Thyroid gland (tissue), 4 donors: ENCODE measurements at places on chromosomes 1 and 21. TPM values are rescaled to one million over a fixed set of nuclear protein-coding genes. Genes with fewer than 3 reads are reported as not detected.

- no peaks in the 10 kb centered on the region for H3K36me3 ChIP-seq
- no peaks in the 10 kb centered on the region for H3K4me1 ChIP-seq
- no peaks in the 10 kb centered on the region for H3K27me3 ChIP-seq
- no peak overlapping the region for H3K27ac ChIP-seq
Observed at GRCh38 chr1:174219606-174220370, 60.5 kb downstream of the RABGAP1L start.

DNA sequence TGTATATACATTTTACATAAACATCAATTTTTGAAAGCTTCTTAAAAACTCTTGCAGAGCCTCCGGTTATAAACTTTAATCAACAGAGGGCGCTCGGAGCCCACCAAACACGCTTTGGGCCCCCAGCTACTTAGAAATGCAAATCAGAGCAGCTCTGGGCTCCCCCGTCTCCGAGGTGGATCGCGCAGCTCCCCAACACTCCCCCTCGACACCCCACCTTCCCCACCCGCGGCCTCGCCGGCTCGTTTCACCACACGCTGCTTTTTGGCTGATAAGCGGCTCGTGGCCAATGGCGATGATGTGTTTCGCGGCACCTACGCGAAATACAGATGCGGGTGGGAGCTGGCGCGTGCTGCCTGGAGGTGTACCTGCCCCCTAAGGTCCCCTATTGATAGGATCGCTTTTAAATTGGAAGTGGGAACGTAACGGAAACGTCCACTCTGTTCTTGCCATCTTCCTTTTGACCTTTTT lies 1.7 kb upstream of the KIF26B start:
- peak; percentile 65 for DNase-seq
- no peaks in the 10 kb centered on the region for H3K36me3 ChIP-seq
- no peaks in the 10 kb centered on the region for H3K27me3 ChIP-seq
- H3K4me1 ChIP-seq: peaks cover 17% of the 10 kb centered on the region
- H3K4me3 ChIP-seq: peak overlapping the region; percentile 63
- no peak overlapping the region for H3K27ac ChIP-seq

DNA sequence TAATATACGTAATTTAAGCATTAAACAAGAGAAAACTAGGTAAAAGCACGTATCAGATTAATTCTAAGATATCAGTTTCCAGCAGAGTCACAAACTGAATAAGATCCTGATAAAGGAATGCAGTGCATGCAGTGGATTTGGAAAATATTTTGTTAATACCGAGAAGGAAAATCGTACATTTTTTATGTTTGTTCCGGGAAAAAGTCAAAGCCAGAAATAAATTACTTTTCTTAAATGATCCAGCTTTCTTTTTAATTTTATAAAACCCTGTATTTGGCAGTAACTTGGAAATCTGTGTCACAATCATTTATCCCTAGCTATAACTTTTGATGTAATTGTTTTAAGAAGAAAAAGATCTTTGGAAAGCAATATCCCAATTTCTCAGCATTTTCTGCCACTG lies 955 bp downstream of the PALMD start:
- peak overlapping the region; percentile 86 for H3K27ac ChIP-seq
- H3K4me1 ChIP-seq: peaks cover 37% of the 10 kb centered on the region
- no peaks in the 10 kb centered on the region for H3K27me3 ChIP-seq
- DNase-seq: no peak
- H3K36me3 ChIP-seq: no peaks in the 10 kb centered on the region

DNA sequence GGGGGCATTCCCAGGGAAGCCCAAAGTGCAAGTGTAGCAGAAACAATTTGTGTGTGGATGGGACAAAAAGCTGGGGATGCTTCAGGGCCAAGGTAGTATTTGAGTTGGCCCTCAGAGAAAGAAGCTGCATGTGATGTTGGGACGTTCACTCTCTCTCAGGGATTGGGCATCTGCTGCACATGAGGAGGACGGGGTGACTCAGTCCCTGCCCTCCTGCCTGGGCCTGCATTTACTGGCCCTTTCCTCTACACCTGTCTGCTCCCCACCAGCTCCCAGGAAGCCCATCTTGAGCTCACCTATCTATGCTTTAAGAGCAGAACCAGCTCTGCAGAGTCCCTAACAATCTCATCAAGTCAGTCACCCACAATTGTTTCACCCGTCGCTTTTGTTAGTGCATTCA lies 23.5 kb upstream of the MPZL1 start:
- H3K27me3 ChIP-seq: no peaks in the 10 kb centered on the region
- peaks cover 11% of the 10 kb centered on the region for H3K4me1 ChIP-seq
- H3K36me3 ChIP-seq: no peaks in the 10 kb centered on the region
- H3K27ac ChIP-seq: no peak overlapping the region
- no peak overlapping the region for H3K4me3 ChIP-seq
- DNase-seq: no peak

GRCh38 chr1:25572708-25573590 lies 29.5 kb downstream of the LDLRAP1 start:
- no peaks in the 10 kb centered on the region for H3K36me3 ChIP-seq
- H3K27me3 ChIP-seq: no peaks in the 10 kb centered on the region
- peak; percentile 63 for DNase-seq
- H3K4me3 ChIP-seq: no peak overlapping the region
- H3K4me1 ChIP-seq: peaks cover 4% of the 10 kb centered on the region

- H3K27me3 ChIP-seq: no peaks in the 10 kb centered on the region
Observed at GRCh38 chr1:53807916-53808315, 30.2 kb downstream of the NDC1 start.

- H3K36me3 ChIP-seq: no peaks in the 10 kb centered on the region
- H3K4me1 ChIP-seq: no peaks in the 10 kb centered on the region
- H3K4me3 ChIP-seq: no peak overlapping the region
- no peak overlapping the region for H3K27ac ChIP-seq
- DNase-seq: no peak
Observed at GRCh38 chr1:172898866-172899265, 151.9 kb downstream of the TNFSF18 start.

DNA sequence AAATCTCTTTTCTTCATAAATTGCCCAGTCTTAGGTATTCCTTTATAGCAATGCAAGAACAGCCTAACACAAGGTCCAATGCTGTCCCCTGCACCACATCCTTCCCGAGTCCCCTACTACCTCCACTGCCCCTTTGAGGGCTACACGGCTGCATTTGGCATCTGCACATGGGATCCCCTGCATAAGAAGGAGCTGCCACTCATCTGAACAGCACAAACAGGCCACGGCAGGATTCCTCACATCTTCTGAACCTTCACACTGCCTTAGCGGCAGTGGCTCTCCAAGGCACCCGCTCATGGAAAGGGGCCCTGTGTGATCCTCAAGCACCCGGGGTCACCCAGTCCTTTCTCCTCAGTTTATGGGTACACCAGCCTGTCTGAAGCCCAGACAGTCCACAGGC lies 29.2 kb upstream of the BACE2 start:
- no peaks in the 10 kb centered on the region for H3K27me3 ChIP-seq
- H3K27ac ChIP-seq: no peak overlapping the region
- no peak overlapping the region for H3K4me3 ChIP-seq
- peaks cover 19% of the 10 kb centered on the region for H3K4me1 ChIP-seq

TMEM200B gene
- total RNA-seq: 1.9 TPM

- H3K4me3 ChIP-seq: no peak overlapping the region
- DNase-seq: no peak
- peaks cover 6% of the 10 kb centered on the region for H3K36me3 ChIP-seq
- H3K27ac ChIP-seq: peak overlapping the region; percentile 67
- peaks cover 12% of the 10 kb centered on the region for H3K4me1 ChIP-seq
Observed at GRCh38 chr1:53890522-53890941, 935 bp upstream of the YIPF1 start.

DNA sequence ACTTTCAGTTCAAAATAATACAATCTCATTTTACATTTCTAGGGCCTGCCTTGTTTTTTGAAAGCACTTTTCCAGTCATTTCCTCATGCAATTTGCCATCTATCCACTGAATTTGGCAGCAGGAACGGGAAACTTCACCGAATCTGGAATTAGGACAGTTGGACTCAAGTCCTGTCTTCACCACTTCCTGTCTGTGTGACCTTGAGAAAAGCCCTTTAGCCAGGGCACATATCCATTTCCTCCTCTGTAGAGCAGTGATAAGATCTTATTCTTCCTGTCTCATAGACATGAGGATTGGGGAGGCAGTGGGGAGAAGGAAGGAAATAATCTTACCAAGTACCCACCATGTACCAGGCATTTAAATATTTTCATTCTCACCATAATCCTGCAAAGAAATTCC lies 12.0 kb downstream of the VAV3 start:
- DNase-seq: no peak
- H3K27ac ChIP-seq: peak overlapping the region; percentile 17
- H3K4me3 ChIP-seq: no peak overlapping the region

GRCh38 chr1:46650491-46650890 lies 17.7 kb downstream of the ATPAF1 start:
- H3K27me3 ChIP-seq: no peaks in the 10 kb centered on the region
- no peak for DNase-seq
- no peaks in the 10 kb centered on the region for H3K4me1 ChIP-seq
- H3K4me3 ChIP-seq: no peak overlapping the region
- peaks cover 7% of the 10 kb centered on the region for H3K36me3 ChIP-seq
- H3K27ac ChIP-seq: no peak overlapping the region

DNA sequence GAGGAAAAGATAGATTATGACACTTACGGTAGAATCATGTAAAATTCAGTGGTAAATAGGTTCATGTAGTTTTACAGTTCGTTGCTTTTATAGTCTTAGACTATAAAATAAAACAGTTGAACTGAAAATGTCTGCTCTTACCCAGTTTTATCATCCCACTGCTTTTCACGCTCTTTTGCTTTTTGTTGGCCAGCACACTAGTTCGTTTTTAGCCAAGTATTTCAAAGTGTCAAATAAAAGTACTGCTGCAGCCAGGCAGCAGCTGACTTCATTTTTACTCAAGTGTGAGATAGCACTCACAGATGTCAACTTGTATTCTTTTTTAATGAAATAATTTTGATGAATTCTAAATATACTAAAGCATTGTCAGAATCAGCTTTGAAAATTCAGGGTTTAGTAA lies 18.5 kb upstream of the BTG3 start:
- DNase-seq: peak; percentile 23
- peak overlapping the region; percentile 31 for H3K27ac ChIP-seq
- no peaks in the 10 kb centered on the region for H3K36me3 ChIP-seq
- no peak overlapping the region for H3K4me3 ChIP-seq
- no peaks in the 10 kb centered on the region for H3K27me3 ChIP-seq

TEX50 gene
- total RNA-seq: not detected

GRCh38 chr1:166844791-166845190 lies 5.5 kb downstream of the POGK start:
- H3K27me3 ChIP-seq: no peaks in the 10 kb centered on the region
- no peak overlapping the region for H3K4me3 ChIP-seq
- peaks cover 14% of the 10 kb centered on the region for H3K4me1 ChIP-seq
- no peak for DNase-seq

DNA sequence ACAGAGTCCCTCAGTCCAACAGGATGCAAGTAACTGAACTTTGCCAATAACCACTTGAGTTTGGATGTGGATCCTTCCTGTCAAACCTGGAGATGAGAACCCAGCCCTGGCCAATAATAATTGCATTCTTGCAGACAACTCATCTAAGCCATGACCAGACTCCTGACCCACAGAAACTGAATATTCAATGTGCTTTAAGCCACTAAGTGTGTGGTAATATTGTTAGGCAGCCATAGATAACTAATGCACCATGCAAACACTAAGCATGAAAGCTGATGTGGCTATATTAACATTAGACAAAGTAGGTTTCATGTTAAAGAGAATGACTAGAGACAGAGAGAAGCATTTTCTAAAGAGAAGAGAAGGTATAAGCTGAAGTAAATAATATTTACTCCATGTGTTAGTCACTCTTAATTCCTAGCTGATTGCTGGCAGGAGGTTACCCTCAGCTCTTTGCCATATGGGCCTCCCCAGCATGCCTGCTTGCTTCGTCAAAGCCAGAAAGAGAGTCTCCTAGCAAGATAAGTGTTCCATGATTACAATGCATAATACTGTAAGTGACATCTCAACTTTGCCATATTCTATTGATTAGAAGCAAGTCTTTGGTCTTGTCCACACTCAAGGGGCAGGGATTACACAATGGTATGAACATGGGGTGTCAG lies 276.4 kb upstream of the PLXNA2 start:
- no peaks in the 10 kb centered on the region for H3K27me3 ChIP-seq
- no peaks in the 10 kb centered on the region for H3K4me1 ChIP-seq
- H3K4me3 ChIP-seq: no peak overlapping the region
- H3K27ac ChIP-seq: no peak overlapping the region
- no peak for DNase-seq

SLC45A1 gene
- total RNA-seq: 1.6 TPM

TMEM82 gene
- not detected for total RNA-seq

DNA sequence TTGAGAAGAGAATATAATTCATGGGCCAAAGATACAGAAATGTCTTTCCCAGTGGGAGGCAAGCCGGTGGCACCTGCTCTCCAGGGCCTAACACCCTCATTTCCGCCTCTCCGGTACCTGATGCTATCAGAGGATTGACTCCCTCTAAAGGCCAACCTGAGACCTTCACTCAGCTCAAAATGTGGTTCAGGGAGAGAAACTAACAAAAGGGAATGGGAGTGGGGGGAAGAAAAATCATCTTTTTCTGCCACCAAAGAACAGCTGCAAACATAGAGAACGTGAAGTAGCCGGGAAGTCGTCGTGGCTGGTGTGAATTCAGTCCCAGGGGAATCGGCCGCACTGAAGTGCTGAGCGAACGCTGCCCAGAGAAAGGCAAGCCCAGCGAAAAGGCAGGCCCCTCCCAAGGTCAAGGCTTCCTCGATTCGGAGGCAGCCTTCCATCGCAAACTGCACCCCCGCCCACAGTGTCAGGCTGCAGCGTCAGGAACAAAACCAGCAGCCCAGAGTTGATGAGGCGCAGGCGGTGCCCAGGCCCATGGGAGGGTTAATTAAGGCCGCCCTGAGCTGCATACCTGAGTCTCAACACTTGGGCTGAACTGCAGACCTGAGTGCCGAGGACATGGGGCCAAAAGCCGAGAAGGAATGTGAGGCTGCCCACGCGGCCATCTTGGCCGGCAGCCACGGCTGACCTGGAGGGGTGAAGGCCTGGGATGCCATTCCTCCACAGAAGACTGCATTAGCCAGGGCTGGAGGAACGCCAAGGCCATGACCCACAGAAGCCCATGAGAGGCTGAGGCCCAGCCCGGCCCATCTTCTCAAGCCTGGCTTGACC lies 160.2 kb downstream of the PSMG1 start:
- no peaks in the 10 kb centered on the region for H3K36me3 ChIP-seq
- H3K4me1 ChIP-seq: peaks cover 28% of the 10 kb centered on the region
- no peak overlapping the region for H3K4me3 ChIP-seq
- no peaks in the 10 kb centered on the region for H3K27me3 ChIP-seq

SLC37A1 gene
- total RNA-seq: 32.8 TPM

GRCh38 chr1:198437332-198437731 lies 103.1 kb downstream of the ATP6V1G3 start:
- H3K4me3 ChIP-seq: no peak overlapping the region
- no peaks in the 10 kb centered on the region for H3K4me1 ChIP-seq
- H3K27ac ChIP-seq: no peak overlapping the region
- no peaks in the 10 kb centered on the region for H3K27me3 ChIP-seq
- no peak for DNase-seq

OR2L13 gene
- total RNA-seq: not detected

- no peak overlapping the region for H3K27ac ChIP-seq
- H3K4me3 ChIP-seq: no peak overlapping the region
- no peaks in the 10 kb centered on the region for H3K27me3 ChIP-seq
- no peak for DNase-seq
- H3K4me1 ChIP-seq: no peaks in the 10 kb centered on the region
- no peaks in the 10 kb centered on the region for H3K36me3 ChIP-seq
Observed at GRCh38 chr1:10561955-10562354, 87.2 kb downstream of the PEX14 start.

RPTN gene
- not detected for total RNA-seq
